Stimulated activated CD8-positive, alpha-beta memory T cell treated with anti-CD3 and anti-CD28 coated beads, Interleukin-7, amount 100 ng/mL, for 4 hours (primary cell): ENCODE measurements at places on chromosomes 1 and 21.

DNA sequence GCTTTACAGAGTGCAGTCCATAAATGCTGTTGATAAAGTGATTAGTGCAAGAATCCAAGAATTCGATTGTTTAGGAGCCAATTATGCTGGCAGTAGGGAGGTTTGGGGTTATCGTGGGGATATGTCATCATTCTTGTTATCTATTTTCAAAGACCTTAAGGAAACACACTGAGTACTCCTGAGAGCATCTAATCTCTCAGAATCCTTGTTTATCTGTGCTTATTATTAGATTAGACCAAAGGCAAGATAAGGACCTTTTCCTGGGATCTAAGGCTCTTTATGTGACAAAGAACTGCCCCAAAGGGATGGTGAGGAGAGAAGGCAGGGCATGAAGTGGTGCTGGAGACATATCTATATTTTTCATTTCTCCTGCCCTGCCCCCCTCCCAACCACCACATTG lies 139.1 kb downstream of the TSEN15 start:
- DNase-seq: no peak

DNA sequence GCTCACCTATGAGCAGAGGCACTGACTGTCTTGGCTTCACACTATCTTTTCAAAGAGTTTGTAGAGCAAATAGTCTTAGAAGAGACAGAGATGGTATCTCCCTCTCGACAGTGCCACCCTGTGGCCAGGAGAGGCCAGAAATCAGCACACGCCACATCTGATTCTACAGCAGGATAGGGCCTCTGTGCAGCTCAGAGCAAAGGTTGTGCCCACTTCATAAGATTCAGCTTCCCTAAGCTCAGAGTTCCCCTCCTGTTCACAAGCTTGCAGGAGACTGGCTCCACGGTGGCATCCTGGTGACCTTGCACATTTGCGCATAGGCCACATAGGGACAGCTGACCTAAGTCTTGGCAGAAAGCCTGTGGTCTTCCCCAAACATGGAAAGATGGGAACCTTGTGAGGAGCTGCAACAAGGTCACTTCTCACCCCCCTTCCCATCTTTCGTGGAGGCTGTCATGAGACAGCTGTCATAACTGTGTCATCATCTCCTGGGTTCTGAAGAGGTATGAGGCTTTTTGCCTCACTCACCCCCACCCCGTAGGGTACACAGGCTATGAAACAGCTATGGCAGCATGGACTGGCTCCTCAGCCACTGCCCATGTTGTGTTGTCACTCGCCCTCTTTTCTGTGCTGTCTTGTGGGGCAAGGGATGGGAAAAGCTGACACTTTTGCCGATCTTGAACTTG lies 3.0 kb downstream of the ITLN2 start:
- DNase-seq: peak; percentile 55

GRCh38 chr1:115839679-115840237 lies 1.2 kb downstream of the NHLH2 start:
- no peak for DNase-seq

DNA sequence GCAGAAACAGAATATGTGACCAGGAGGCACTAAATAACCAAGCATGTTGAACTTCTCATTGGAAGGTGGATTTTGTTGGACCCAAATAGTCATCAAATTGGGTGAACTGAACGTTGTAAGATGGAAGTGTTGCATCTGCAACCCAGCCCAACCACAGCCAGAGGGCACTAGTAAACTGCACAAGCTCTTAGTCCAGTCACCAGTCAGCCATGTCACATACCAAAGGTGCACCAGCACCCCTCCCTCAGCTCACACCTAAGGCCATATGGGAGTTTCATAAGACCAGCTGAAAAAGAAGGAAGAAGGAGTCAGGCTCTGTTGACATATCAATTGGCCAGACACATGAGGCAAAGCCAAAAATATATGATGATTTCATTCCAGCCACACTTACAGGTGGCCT lies 481.7 kb upstream of the NR5A2 start:
- DNase-seq: no peak

DNA sequence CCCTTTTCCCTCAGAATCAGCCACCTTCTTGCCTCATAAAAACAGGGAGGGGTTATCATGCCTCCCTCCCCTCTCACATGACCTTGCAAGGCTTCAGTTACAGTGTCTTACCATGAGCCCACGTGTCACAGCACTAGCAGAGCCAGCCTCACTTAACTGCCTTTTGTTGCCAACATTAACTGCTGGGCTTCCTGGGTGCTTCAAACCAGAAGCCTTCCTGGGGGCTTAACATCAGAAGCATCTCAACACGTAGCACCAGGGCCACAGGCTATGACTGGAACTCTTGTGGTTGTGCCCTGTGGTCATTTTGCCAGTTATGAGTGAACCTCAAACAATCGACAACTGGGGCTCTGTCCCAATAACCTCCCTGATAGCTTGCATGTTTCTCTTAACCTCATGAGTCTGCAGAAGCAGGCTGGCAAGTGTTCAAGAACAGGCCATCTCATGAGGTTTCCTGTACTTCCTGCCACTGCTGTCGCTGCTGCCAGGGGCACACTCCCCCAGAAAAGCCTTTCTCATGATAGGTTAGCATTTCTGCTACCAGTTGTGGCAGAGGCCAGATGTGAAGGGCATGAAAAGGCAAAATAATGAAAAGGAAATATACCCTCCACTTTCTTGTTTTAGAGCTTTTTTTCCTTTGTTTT lies 132.2 kb downstream of the GLUL start:
- peak; percentile 21 for DNase-seq

- no peak for DNase-seq
Observed at GRCh38 chr1:164571333-164571732, 12.3 kb downstream of the PBX1 start.

DNA sequence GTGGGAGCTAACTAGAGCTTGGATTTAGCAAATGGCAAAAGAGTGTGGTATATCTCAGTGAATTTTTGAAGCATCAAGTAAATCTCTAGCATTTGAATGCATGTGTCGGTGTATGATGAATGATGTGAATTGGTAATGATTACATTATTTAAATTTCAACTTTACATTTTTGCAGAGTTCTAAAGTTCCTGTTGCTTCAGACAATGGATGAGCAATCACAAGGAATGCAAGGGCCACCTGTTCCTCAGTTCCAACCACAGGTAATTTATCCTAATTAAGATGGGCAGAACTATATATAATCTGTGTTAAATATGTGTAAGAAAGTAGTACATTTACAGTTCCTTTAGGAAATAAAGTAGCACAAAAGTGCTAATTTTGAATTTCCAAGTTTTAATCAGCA lies 75.6 kb downstream of the NEK7 start:
- no peak for DNase-seq

- no peak for DNase-seq
Observed at GRCh38 chr1:117669572-117669971, 63.7 kb downstream of the TENT5C start.

DNA sequence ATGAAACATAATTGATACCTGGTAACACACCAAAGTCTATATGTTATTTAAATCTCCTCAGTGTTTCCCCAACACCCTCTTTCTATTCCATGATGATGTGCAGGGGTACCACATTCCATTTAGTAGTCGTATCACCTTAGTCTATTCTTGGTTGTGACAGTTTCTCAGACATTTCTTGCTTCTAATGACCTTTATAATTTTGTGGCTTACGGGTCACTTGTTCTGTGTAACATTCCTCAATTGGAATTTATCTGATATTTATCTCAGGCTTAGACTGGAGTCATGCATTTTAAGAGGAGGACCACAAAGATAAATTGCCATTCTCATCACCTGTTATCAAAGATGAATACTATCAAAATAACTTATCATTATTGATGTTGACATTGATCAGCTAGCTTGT lies 679.6 kb downstream of the USP25 start:
- no peak for DNase-seq

DNA sequence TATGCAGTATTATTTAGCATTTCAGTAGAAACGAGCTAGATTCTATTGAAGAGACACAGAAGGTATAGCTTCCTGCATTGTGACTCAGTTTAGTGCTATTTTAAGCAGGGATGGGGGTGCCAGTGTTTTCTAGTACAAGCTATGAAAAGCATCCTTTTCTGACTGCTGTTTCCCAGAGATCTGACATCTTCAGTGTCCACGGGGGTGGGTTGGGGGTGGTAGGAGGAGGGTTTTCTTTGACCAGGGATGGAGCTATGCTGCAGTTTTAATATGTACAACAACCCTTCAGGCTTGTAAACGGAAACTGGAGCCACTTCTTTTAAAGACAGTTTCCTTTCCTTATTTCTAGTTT lies 2.7 kb upstream of the NEGR1 start:
- no peak for DNase-seq

GRCh38 chr1:178477841-178478240 lies 18.9 kb downstream of the CLEC20A start:
- DNase-seq: no peak

DNA sequence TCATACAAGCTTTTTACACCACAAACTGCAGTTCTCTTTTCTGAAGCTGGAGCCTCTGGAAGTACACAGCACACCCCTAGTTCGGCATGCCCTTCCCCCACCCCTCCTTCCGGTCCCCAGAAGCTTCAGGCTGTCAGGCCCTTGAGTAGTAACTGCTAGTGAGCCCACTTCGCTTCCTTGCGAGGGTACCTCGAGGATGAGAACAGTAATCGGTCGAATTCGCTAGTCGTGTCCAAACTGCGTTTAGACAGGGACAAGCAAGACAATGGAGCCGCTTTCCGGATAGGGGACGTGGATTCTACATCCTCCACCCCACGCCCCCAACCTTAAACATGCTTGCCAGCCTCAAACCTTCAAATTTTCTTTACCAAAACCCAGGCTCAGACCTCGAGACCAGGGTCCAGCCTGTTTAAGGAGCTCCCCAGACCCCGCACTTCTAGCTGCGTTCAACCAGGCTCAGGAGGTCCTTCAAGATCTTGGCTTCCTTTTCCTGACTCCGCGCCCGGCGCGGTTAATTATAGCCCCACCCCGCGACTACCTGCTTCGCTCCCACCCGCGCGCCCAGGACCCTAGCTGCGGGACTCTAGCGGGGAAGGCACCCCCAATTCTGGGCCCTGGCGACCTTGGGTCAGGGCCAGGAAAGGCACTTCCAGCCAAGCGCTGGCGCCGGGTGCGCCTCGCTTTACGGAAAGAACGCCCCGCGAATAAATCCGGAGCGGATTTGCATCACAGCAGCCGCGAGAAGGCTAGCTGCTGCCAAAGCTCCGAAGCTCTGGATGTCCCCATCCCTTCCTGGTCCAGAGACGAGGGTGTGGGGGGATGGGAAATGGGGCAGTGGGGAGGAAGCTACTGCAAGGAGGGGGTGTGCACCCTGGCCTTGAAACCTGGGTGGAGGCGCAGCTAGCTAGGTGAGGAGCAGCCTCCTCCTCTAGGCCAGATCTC lies 8.1 kb upstream of the TSPAN1 start:
- no peak for DNase-seq

GRCh38 chr1:28885472-28885877 lies 28.9 kb upstream of the EPB41 start:
- no peak for DNase-seq

DNA sequence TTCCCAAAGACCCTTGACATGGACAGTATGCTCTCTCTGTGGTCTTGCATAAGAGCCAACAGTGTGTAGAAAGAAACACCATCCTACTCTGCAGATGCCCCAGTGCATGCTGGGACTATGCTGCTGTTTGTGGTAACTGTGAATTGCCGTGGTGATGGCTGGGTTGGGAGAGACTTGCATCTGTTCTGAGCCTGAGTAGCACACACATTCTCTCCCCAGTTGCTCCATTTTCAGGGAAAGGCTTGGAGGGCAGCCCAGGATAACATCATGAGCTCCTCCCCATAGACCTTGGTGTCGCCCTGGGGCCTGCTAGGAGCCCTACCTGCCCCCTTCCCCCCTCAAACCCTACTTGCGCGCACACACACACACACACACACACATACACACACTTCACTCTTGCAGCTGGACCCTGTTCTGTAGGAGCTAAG lies 120.9 kb upstream of the IPO9 start:
- no peak for DNase-seq

- no peak for DNase-seq
Observed at GRCh38 chr21:38654580-38654979, 151.1 kb upstream of the ETS2 start.

GRCh38 chr21:28144653-28145052 lies 848.0 kb downstream of the LTN1 start:
- DNase-seq: no peak

GRCh38 chr1:168157638-168158037 lies 20.9 kb upstream of the GPR161 start:
- no peak for DNase-seq

- DNase-seq: no peak
Observed at GRCh38 chr1:172971241-172971640, 79.5 kb downstream of the TNFSF18 start.

- DNase-seq: no peak
Observed at GRCh38 chr1:150302902-150303301, 9.2 kb downstream of the MRPS21 start.

DNA sequence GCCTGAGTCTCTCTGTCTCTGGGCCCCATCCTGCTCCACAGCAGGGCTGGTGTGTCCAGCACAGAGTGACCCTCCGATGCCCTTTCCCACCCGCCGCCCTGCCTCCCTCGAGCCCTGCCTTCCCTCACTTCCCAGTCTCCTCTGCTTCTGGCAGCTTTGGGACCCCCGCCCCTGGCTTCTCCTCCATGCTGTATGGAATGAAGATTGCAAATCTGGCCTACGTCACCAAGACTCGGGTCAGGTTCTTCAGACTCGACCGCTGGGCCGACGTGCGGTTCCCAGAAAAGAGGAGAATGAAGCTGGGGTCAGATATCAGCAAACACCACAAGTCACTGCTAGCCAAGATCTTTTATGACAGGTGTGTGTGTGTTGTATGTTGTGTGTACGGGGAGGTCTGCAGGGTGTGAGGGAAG lies 14.3 kb downstream of the MOV10 start:
- DNase-seq: no peak

DNA sequence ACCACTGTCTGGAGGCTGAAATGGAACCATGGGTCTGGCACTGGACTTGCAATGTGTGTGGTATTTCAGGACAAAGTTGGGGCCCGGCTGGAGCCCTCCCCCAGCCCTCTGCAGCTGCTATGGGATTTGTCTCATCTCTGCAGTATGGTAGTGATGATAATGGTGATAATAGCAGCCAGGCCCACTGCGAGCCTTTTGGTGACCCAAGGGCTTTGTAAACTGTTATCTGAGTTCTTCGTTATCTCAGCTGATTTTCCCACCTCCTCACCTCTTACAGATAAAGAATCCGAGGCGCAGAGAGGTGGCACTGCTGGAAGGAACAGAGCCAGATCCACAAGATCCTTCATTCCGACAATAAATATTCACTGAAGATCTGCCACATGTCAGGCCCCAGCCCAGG lies 11.7 kb upstream of the WNT4 start:
- no peak for DNase-seq

DNA sequence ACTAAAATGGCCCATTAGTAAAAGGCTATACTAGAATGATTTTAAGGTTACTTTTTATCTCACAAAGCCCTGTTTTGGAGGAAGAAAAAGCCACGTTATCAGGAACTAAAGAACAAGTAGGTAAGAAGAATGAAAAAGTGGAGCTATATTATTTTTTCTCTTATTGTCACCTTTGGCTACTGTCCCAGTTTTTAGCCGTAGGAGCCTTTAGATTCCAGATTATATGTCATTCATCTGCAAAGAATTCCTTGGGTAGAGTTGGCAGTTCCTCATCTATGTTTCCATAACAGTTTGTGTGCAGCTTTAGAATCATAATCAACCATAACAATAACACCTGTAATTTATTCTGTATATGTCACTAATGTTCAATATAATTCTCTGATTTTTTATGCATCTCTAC lies 83.8 kb downstream of the TPR start:
- no peak for DNase-seq
